ENCODE measurements at places on chromosomes 7 and 10.

DNA sequence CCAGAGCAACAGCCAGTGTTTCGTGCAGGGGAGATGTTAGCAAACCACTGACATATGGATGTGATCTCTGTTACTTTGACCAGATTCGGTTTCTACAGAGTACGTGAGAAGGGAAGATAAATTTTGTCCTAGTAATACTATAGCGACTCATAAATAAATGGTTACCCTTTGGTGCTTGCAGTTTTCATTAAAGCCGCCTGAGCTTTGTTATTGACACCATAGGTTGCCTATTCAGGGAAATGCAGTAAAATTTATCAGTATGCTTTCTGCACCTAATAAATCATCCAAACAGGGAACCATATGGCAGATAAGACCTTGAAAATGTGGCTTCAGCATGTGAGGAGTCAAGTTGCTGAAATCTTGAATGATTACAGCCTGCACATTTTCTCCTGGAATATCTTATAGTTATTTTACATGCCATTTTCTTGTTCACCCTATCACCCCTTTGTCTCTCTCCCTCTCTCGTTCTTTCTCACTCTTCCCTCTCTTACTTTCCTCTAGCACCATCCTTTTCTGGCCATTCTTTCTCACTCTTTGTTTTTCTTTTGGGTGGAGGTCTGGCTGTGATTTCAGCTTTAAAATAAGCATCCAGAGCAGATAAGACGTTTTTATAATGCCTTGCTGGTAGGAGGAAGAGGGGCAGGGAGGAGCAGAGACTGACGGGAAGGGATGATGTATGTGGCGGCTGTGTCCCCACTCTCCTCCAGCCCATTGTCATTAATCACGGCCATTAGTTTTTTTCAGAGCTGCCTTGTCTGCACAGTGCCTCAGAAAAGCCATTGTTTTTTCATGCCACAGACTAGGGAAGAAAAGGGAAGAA is 182.5 kb downstream of the LRMDA start:
- no peak for DNase-seq

- no peak for DNase-seq
These were observed 689.7 kb upstream of the CELF2 start for GRCh38 chr10:10327934-10328333.

- DNase-seq: no peak
These were observed 101.6 kb downstream of the CCSER2 start for GRCh38 chr10:84429926-84430520.

DNA sequence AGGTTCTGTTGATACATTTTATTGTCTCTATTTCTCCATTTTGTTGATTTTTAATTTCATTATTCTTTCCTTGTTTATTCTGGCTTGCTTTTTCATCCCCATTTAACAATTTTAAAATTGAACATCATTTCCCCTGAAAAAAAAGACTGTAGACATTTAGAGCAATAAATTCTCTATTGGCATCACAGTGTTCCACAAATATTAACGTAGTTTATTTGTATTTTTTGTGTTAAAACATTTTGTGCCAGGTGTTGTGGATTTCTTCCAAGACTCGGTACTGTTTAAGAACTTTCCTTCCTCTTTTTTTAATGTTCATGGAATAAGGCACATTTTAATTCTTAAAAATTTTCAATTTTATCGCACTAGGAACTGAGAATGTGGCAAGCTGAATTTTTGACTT is 156.1 kb upstream of the NPY start:
- no peak for DNase-seq

GRCh38 chr7:70570961-70571360 is 561.0 kb upstream of the GALNT17 start:
- no peak for DNase-seq

GRCh38 chr7:55366461-55367070 is 1.4 kb downstream of the LANCL2 start:
- no peak for DNase-seq

DNA sequence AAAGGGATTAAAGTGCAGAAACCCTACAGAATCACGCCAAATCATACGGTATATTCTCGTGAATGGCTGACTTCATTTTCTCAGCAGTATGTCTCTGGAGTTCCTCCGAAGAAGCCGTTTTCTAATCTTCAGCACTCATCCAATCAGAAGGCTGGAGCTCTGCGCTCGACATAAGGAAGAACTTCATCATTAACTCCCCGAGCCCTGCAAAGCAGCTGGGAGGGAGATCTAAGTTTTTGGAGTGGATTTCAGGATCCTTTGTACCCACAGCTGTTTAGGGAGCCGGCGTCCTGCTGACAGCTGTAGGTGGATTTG is 40.7 kb upstream of the SDK1 start:
- DNase-seq: no peak

GRCh38 chr10:98363220-98363619 is 51.8 kb downstream of the PYROXD2 start:
- DNase-seq: no peak

DNA sequence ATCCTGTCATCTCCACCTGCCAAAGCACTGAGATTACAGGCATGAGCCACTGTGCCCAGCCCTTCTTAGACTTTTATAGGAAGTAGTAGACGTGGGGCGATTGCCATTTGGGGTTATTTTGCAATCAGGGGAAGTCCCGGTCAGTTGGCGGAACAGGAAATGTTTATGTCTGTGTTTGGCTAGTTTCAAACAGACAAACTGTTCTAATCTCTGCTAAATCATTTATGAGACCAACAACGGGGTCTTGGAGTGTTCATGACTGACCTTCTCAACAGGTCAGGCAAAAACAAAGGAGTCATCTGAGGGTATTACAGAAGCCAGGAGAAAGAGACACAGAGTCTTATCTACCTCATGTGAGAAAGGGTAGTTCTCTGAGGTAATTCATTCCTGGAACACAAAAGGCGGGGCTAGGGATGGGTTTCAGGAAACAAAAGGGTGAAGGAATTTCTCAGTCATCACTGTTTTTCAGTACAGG is 6.6 kb upstream of the TPK1 start:
- no peak for DNase-seq

DNA sequence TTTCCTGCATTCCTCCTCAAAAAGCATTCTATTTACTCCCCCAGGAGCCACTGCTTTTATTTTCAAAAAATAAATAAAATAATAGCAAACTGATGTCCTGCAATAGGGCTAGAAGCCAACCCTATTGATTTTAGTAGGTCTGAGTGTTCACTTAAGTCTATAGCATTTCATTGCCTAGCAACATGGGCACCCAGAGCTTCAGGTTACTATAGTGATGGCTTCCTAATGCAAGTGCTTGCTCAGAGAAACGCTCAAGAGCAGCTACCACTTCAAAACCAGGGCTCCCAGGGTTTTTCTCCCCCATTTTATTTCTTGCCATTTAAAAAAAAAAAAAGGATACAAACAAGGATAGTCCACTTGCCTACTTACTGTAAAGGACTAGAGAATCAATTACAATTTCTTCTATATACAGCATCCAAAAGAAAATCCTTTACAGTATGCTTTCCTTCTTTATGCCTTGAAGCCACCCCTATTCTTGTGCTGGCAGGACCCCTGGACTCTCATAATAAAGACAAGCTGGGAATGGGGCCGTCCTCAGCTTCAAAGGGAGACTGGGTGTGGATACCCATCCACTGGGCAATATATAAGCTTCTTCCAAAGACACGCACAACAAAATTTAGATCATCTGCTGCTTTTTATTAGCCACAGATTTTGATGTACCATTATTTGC is 133.3 kb downstream of the VPS41 start:
- DNase-seq: no peak

DNA sequence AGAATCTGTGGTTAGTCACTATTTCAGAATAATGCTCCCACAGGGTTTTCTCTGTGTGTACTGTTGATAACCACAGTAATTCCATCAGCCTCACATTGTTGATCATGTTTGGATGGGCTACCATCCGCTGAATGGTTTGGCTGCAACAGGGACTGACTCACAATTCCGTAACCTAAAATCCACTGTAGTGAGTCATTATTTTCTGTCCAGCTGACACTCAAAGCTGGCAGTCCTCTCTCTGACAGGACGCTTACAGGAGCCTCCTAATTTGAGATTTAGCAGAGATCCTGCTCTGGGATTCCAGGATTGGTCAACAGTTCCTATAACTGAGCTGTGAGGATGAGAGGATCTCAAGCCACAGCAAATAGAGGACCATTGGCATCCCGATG is 32.7 kb downstream of the VWA2 start:
- DNase-seq: no peak

GRCh38 chr7:24456526-24457218 is 116.6 kb upstream of the PALS2 start:
- DNase-seq: no peak

GRCh38 chr7:106914018-106914607 is 49.0 kb downstream of the PIK3CG start:
- no peak for DNase-seq

GRCh38 chr7:29605671-29606070 is 42.0 kb downstream of the PRR15 start:
- DNase-seq: no peak

- DNase-seq: no peak
These were observed 298.2 kb downstream of the SORCS1 start for GRCh38 chr10:106866244-106866845.

DNA sequence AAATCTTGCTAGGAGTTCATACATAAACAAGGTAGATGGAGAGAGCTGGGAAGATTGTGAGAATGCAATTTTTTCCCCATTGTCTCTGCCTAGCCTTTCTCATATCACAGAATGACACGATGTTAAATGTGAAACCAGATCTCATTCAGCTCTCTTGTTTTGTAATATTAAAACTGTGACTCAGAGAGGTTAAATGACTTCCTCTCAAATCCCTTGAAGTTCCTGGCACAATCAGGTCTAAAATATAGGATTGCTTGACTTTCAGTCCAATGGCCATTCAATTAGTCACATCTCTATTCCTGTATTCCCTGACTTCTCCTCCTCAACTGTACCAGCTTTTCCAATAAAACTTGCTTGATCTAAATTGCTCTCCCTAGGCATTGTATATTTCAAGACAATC is 3.1 kb downstream of the ANKRD22 start:
- DNase-seq: no peak

DNA sequence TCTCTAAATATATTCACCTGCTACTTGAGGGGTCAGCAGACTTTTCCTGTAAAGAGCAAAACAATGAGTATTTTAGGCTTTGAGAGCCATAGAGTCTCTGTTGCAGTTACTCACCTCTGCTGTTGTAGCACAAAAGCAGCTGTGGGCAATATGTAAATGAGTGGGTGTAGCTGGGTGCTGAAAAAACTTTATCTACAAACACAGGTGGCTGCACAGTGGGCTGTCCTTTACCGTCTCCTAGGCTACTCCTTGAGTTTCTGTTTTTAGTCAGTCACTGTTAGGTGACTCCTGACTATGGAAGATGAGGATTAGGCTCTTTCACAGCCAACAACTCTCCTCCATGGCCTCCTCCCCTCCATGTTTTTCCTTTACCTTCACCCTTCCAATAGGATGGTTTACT is 286.1 kb upstream of the C7orf33 start:
- DNase-seq: no peak

DNA sequence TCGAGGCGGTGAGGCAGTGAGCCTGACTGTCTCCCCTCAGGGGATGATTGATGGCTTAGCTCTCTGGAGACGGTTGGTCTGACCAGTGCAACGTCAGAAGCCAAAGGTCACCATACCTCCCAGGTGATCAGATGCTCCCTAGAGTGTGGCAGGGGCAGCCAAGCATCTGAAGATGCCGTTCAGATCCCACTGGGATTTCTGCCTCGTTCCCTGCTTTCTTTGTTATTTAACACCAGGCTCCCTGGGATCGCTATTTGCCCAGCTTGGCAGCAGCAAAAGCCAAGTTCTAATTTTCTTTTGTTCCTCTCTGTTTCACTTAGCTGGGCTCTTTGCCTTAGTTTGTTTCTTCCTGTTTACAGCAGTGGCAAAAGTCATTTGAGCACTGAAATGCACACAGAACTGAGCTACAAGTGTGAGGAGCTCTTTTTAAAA is 53.5 kb upstream of the SVIL start:
- no peak for DNase-seq

DNA sequence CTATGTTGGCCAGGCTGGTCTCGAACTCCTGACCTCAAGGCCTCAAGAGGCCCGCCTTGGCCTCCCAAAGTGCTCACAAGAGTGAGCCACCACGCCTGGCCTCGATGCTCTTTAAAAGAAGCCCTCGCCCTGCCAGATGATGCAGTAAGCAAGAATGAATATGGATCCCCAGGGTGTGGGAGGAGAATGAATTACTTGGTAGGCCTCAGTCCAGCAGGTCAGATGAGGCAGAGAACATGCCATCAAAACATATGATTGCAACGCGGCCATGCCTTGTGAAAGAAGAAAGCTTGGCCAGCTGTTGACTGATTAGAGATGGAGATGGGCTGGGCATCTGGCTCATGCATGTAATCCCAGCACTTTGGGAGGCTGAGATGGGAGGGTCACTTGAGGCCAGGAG is 68.7 kb downstream of the CAMK1D start:
- no peak for DNase-seq

GRCh38 chr7:127665922-127666321 is 13.9 kb downstream of the SND1 start:
- no peak for DNase-seq

DNA sequence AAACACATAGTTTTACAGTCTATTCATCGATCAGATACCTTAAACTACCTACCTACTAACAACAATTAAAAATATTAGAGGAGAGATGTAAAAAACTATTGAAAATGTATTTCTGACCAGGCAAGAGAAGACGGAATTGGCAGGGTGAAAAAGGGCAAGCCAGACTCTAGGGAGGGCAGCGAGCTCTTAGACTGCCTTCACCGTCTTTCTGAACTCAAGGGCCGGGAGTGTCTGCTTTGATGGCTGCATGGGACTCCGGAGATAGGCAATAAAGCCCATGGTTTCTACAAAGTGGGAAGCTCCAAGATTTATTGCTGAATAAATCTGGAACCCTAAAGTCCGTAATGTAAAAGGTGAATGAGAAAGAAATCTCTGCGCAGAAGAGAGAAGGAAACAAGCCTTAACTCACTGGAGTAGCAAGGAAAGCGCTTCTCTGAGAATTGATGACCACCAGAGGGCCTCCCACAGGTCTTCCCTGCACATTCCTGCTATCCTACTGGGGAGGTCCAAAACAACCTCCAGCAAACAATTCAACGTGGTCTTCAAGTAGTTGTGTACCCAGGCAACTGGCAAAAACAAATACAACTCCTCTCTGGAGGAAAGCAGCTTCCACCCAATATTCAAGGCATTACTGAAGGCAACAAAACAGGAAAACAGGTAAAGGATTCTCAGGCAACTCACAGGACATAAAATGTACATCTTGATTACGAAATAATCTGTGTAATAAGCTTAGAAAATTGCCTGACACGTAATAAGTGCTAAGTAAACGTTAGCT is 181.3 kb downstream of the SDK1 start:
- DNase-seq: no peak

DNA sequence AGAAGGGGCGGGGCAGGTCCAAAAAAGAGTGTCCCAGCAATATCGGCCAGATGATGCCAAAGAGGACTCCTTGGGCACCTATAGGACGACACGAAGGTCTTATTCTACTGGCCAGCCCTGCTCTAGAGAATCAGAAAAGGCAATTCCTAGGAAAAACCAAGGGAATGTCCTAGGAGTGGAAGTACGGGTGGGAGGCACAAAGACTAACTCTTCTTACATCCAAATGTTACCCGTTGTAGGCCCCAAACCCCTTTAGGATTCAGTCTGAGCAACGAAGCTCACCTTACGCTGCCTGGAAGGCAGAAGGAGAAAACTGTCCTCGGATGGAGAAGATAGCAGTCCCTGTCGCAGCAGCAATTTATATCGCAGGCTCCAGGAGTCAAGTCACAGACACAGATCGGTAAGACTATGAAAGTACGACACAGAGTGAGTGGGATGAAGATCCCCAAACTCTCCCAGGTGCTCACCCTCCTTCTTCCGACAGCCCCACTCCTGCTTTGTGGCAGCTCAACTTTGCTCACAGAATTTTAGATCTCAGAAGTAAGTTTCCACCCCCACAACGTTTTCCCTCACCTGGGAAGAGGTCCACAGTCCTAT is 558 bp downstream of the TCTN3 start:
- DNase-seq: no peak

GRCh38 chr7:129969881-129970446 is 17.2 kb upstream of the UBE2H start:
- no peak for DNase-seq
